A549 treated with ZK216348 at 1 μM for 4 hours (cell line): ENCODE measurements at places on chromosomes 1 and 21. TPM values are rescaled to one million over a fixed set of nuclear protein-coding genes. Genes with fewer than 3 reads are reported as not detected.

Gene CHIT1
- total RNA-seq: not detected in 5 replicates

Gene CD52
- not detected in 5 replicates for total RNA-seq

Gene TCHHL1
- not detected in 5 replicates for total RNA-seq

Gene SLC25A34
- total RNA-seq: 0.12 to 0.48 TPM (median 0.28 TPM) in 5 replicates

Gene CLCA1
- not detected in 5 replicates for total RNA-seq

Gene XPR1
- total RNA-seq: 16.9 to 34.6 TPM (median 22.9 TPM) in 5 replicates

Gene PLA2G2F
- not detected in 5 replicates for total RNA-seq

Gene DEPDC1
- total RNA-seq: 7.3 to 19.1 TPM (median 15.3 TPM) in 5 replicates

Gene BROX
- total RNA-seq: 14.3 to 32.7 TPM (median 20.0 TPM) in 5 replicates

Gene MROH9
- not detected in 5 replicates for total RNA-seq

Gene S100A8
- not detected in 5 replicates for total RNA-seq

Gene RGS13
- not detected in 5 replicates for total RNA-seq

Gene TDRD5
- 0.04 to 0.14 TPM (median 0.07 TPM) in 4 of 5 replicates, not detected in the other for total RNA-seq

Gene YY1AP1
- 42.3 to 48.3 TPM (median 46.4 TPM) in 5 replicates for total RNA-seq

Gene OR2L8
- total RNA-seq: not detected in 5 replicates

Gene FAM78B
- 0.07 to 0.32 TPM (median 0.27 TPM) in 5 replicates for total RNA-seq

Gene EPS8L3
- total RNA-seq: 0.41 to 1.4 TPM (median 0.79 TPM) in 5 replicates
